ENCODE measurements at places on chromosomes 5 and 9.

DNA sequence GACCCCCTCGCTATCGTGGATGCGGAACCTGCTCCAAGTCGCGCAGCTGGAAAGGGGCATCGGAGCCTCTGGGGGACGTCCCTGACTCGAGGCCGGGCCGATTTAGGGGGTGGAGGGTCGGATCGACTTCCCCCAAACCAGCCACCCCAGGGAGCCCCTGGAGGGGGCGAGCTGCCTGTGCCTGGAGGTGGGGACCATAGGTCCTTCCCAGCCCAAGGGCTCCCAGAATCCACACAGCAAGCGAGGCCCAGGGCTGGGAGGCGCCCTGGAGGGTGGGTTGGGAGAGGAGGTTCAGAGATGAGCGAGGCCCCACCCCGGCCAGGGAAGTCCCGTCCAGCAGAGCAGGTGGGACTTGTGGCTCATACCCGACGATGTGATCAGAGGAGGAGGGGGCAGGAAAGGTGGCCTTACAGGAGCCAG, 147.6 kb downstream of the GAPVD1 start:
- DNase-seq: no peak

GRCh38 chr5:131913603-131914002, 31.9 kb downstream of the MEIKIN start:
- no peak for DNase-seq

DNA sequence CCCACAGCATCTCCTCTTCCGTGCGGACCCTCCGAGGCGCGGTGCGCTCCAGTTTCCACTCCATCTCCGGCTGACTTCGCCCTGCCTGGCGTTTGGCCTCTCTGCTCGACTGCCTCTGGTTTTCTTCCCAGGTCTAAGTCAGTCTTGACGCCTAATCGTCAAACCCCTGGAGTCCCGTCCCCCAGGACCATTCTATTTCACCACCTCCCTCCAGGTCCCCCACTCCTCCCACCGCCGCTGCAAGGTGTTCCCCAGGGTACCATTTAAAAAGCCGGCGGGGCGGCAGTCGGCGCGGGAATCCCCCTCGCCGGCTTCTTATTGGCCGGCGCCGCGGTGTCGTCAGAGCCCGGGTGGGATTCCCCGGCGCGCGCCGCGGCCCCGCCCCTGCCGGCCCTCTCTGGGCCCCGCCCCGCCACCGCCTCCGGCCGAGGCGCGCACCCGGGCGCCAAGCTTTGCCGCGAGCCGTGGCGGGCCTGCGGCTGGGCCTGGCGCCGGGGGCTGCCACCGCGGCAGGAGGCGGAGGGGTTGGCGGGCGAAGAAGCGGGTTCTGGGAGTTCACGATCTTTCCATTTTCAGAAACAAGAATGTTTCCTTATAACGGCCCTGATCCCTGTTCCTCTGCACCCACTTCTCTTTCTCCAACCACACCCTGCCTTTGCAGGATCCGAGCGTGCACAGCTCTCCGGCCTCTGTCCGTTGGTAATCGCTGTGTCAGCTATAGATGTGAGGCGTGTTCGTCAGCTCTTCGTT, at the start of gene CDC20B:
Gene CDC20B, minus strand, starts transcription at position 241 of the 750 bp plus-strand sequence. Its CDS starts 177 bp downstream, at position 64.
- peak; percentile 72 for DNase-seq

DNA sequence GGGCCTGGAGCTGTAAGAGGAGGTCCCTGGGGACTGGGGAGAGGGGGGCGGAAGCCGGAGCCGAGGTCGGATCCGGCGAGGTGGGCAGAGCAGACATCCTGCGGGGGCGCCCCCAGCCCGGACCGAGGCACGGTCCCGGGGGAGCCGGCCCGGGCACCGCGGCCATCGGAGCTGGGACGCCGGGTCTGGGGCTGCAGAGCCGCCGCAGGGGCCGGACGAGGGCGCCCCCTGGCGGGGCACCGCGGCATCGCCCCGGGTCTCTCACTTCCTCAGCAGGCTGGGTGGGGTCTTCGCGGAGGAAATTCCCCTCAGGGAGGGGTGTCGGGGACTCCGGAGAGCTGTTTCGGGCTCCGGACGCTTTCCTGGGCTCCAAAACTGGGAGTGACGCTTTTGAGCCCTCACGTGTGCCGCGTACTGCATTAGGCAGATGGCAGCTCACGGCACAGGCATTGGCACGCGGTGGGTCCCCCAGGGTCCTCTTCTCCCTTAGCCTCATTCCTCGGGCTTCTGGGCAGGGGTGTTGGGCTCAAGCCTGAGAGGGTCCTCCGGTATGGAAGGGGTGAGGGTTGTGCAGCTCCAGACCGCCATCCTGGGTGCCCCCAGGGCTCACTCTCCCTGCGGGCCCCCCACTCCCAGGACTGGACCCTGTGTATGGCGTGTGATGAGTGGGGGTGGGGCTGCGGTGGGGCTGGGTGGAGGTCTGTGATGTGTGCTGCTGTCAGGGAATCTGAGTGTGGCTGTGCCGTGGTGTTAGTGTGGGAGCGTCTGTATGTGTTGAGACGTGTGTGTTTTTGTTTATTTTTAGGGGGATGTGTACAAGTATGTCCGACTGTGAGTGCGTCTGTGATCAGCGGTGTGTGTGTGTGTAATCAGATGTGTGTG, 29.6 kb downstream of the LHX2 start:
- DNase-seq: peak; percentile 11

- no peak for DNase-seq
Measured at GRCh38 chr5:65334077-65334476, 147.6 kb downstream of the ADAMTS6 start.

DNA sequence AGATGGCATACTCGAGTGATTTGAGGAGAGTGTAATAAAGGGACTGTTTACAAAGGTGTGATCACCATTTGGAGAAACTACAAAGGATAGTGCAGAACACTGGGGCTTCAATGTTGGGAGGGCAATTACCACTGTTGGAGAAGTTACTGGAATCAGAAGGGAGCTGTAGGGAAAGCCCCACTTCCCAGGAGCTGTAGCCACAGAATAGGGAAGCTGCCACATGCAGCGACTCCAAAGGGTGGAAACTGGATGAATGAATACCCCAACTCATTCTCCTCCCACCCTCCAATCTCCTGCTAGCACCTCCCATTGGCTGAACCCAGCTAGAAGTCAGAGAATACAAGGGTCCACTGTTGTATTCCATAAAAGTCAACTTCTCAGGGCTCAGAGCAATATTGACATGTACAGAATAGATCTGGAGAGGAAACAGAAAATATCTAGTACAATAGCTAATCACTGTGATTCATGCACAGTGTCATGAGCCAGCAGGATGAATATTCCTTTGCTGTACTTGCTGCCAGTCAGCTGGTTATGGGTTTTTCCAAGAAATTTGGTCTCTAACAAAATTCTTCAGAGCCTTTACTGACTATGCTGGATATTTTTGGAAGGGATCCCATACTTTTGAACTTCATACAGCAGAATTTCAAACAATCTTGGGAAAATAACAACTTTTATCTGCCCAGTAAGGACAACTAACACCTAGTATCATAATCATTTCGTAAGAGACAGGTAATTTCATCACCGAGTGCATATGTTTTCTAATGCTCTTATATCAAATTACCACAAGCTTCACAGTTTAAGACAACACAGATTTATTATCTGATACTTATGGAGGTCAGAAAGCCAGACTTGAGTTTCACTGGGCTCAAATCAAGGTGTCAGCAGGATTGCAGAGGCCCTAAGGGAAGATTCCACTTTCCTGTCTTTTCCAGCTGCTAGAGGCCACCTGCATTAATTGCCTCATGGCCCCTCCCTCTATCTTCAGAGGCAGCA, 39.6 kb downstream of the PDCD1LG2 start:
- DNase-seq: no peak

- DNase-seq: no peak
Measured at GRCh38 chr5:141603923-141604717, 14.7 kb downstream of the DIAPH1 start.

DNA sequence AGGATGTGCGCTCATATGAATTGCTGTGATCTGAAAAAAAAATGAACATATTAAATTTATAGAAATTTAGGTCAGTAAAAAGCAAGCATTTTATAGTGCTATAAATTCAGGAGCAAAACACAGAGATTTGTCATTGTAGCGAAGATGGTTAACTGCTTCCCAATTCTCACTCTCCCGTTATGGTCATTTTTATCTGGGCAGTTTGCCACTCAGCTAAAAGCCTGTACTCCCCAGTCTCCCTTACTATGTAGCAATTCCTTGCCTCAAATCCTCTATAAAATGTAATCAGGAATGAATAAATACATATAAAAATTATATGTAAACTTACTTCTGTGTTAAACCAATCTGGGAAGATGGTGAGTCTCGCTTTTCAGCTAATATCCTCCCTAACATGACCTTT, 471.5 kb downstream of the HINT1 start:
- no peak for DNase-seq

- DNase-seq: no peak
Measured at GRCh38 chr5:180600554-180601041, 9.3 kb upstream of the SCGB3A1 start.

GRCh38 chr9:14560194-14560593, 133.0 kb downstream of the ZDHHC21 start:
- DNase-seq: no peak
